ENCODE measurements at places on chromosomes 13 and 19. TPM values are rescaled to one million over a fixed set of nuclear protein-coding genes. Genes with fewer than 3 reads are reported as not detected.

GRCh38 chr13:81722456-81722855 lies 1381.5 kb upstream of the SPRY2 start:
- H3K4me3 ChIP-seq, result no peak overlapping the region
- no peaks in the 10 kb centered on the region for H3K4me1 ChIP-seq
- no peak overlapping the region for H3K27ac ChIP-seq
- no peaks in the 10 kb centered on the region for H3K27me3 ChIP-seq
- no peak for DNase-seq

- no peaks in the 10 kb centered on the region for H3K36me3 ChIP-seq
- no peak overlapping the region for H3K27ac ChIP-seq
- H3K27me3 ChIP-seq, result peaks cover 6% of the 10 kb centered on the region
- H3K4me3 ChIP-seq, result no peak overlapping the region
- H3K4me1 ChIP-seq, result no peaks in the 10 kb centered on the region
Measured at GRCh38 chr13:110212529-110212928, 94.4 kb downstream of the COL4A1 start.

- peaks cover 3% of the 10 kb centered on the region for H3K27me3 ChIP-seq
- no peaks in the 10 kb centered on the region for H3K36me3 ChIP-seq
- no peak overlapping the region for H3K4me3 ChIP-seq
- H3K4me1 ChIP-seq, result no peaks in the 10 kb centered on the region
Measured at GRCh38 chr13:77502104-77502720, 33.3 kb upstream of the SCEL start.

Gene SLC6A16
- 3.5 TPM for total RNA-seq

Data from activated CD4-positive, alpha-beta memory T cell treated with anti-CD3 and anti-CD28 coated beads, Interleukin-2, amount 10 ng/mL, durations not matched to agents 7 days and 5 days (primary cell).